Hepatic stellate cell (primary cell): ENCODE measurements at places on chromosomes 7 and 10.

DNA sequence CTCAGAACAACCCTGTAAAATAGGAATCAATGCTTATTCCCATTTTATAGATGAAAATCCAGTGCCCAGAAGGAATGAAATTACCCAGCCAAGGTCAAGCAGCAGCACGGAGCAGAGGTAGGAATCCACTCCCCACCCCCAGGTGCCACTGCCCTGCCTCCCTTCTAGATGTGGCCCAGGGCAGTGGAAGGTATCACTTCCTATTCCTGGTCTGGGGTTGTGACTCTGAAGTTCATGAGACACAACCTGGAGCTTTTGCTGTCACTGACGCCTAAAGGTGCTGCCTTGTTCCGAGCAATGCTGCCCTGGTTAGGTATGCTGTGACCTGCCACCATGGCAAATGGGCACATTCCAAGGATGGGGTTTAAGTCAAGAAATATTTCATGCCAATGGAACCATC is 53.6 kb downstream of the PIK3AP1 start:
- DNase-seq: no peak

DNA sequence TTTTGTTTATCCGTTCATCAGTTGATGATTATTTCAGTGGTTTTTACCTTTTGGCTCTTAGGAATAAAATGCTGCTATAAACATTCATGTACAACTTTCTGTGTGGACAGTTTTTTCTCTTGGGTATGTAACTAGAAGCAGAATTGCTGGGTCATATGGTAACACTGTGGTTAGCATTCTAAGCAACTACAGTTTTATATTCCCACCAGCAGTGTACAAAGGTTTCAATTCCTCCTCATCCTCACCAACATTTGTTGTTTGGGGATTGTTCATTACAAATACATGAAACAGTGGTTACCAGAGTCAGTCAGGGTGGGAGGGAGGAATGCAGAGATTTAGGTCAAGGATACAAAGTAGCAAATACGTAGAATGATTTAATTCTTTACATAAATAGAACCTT is 97.0 kb downstream of the NPSR1 start:
- no peak for DNase-seq

DNA sequence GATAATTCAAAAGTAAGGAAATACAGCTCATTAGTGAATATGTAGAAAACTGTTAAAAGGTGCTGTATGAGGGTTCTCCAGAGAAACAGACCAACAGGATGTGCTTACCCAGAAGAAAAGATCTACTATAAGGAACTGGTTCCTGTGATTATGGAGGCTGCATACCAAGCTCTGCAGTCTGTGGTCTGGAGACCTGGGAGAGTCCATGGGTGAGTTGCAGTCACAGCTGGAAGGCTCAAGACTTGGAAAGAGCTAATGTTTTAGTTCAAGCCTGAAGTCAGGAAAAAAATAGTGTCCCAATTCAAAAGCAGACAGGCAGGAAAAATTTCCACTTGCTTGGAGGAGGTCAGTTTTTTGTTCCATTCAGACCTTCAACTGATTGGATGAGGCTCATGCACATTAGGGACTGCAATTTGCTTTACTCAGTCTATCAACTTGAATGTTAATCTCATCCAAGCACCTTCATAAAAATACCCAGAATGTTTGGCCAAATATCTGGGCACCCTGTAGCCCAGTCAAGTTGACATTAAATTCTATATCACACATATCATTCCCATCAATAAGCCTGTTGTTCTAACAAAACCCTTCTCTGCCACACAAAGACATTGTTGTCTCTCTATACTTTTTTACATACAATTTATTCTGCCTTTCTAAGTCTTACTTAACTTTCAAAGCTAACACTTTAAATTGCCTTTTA is 197.9 kb upstream of the KLF6 start:
- no peak for DNase-seq

- no peak for DNase-seq
Measured at GRCh38 chr7:140192620-140193019, 15.8 kb upstream of the KDM7A start.

DNA sequence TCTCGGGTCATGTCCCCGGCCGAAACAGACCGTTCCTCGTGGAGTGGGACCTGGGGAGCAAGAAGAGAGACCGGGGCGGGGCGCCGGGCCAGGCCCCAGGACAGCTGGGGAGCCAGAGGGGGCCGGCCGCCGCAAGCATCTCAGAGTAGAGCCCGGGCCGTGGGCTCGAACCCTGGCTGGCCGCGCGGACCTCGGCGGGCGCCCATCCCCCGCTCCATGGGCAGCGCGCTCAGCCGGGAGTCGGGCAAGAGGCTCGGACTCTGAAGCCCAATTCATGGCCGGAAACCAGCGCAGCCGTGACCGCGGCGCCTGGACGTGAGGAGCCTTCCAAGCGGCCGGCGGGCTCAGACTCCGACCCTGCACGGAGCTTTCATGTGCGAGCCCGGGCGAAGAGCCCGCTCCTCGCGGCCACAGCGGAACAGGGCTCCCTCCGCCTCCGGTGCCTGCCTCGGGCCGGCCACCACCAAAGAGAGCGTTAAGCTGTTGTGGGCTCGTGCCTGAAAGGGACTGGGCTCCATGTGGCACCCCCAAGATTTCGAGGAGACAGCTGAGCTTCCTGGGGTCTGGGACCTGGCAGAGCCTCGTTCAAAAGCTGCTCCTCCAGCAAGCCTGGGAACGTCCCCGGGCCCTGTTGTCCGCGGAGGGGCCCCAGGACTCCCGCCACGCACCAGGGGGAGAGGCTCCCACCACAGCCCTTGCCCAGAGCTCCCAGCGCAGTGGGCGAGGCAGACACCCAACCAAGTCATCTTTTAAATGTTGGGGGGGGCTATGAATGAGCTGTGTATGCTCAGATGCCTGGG is 757 bp upstream of the GRID1 start:
- DNase-seq: no peak

GRCh38 chr10:86708068-86708782 is 39.9 kb downstream of the LDB3 start:
- no peak for DNase-seq

- DNase-seq: no peak
Measured at GRCh38 chr7:16430133-16430532, 8.8 kb upstream of the CRPPA start.

DNA sequence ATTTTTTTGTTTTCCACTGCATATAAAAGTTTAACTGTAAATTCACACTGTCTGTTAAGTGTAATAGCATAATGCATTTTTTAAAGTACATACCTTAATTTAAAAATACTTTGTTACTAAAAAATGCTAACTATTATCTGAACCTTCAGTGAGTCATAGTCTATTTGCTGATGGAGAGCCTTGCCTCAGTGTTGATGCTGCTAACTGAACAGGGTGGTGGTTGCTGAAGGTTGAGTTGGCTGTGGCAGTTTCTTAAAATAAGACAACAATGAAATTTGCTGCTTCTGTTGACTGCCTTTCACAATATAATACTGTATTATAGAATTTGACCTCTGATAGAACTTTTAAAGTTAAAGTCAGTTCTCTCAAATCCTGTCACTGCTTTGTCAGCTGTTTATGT is 72.3 kb upstream of the GATAD1 start:
- DNase-seq: no peak

DNA sequence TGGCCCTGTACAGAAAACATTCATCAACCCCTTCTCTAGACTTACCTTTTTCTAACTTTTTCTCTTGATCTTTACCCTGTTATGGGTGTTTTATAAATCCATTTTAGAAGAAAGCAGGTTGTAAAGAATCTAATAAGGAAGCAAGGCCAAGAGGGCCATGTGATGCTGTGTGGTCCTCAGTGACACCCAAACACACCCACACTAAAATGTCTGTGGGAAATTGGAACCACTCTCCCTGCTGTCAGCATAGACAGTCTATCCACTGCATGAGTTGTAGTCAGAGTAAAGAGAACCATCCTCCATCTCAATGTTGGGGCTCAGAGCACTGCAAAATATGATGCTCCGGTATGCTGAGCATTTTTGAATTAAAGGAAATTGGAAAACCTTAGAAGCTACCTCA is 235.5 kb downstream of the SKIDA1 start:
- DNase-seq: no peak
